ENCODE measurements at places on chromosomes 5 and 9.
A peak's percentile ranks its signal among the peaks of the same experiment; 100 is the strongest.

- no peak for DNase-seq
These were observed 2.4 kb downstream of the ELL2 start for GRCh38 chr5:95959051-95959887.

DNA sequence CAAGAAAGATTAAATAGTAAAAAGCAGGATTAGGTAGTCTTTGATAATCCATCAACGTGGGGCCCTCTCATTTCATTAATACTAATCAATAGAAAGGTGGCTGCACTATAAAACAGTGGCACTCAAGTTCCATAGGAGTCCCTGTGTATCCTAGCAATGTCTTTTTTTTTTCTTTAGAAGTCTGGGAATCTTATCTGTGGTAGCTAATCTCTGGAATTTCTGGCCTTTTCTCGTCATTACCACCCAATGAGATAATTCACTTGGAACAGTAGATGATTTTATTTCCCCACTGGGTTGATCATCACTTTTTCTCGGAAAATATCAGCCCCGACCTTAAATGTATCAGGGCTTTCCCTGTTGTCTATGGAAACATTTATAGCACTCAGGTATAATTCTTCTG lies 86.8 kb upstream of the CDH6 start:
- peak; percentile 18 for DNase-seq

DNA sequence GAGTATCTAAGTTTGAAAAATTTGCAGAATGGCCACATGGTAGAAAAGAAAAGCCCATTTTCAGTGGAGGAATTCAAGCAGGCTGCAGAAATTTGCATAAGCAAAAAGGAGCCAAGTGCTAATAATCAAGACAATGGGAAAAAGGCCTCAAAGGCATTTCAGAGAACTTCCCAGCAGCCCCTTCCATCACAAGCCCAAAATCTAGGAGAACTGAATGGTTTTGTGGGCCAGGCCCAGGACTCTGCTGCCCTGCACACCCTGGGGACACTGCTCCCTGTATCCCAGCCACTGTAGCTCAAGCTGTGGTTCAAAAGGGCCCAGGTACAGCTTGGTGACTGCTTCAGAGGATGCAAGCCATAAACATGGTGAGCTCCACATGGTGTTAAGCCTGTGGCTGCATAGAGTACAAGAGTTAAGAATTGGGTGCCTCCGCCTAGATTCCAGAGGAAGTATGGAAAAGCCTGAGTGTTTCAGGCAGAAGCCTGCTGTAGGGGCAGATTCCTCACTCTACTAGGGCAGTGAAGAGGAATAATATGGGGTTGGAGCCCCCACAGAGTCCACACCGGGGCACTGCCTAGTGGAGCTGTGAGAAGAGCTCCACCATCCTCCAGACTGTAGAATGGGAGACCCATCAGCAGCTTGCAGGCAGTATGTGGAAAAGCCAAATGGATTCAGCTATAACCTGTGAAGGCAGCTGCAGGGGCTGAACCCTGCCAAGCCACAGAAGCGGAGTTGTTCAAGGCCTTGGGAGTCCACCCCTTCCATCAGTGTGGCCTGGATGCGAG lies 720.7 kb upstream of the CTNND2 start:
- DNase-seq, result no peak

- DNase-seq, result no peak
These were observed 67.8 kb downstream of the NIPSNAP3B start for GRCh38 chr9:104831681-104832080.

Data from NT2/D1 (cell line).